ENCODE measurements at places on chromosomes 1 and 21.

DNA sequence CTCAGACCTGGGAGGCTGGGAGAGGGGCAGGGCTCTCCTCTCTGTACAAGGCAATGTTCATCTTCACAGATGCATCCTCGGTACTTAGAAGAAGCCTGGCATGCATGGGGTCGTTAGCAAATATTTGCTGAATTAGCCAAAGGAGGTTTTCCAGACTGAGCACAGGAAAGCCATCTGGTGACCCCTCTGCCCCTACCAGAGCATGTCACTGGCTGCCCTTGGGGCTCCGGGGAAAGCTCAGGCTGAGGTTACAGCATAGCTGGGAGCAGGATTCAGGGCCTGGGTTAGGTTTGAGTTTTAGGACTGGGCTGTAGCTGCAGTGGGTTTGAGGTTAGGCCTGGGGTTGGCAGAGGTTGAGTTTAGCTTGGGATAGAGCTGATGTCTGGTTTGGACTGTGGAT lies 43.4 kb upstream of the ZBTB40 start:
- DNase-seq, result no peak

GRCh38 chr1:47313915-47314664 lies at the start of gene STIL:
Gene STIL, minus strand, starts transcription at chr1:47314147. Its CDS starts 3,828 bp downstream, at chr1:47310319.
- peak; percentile 95 for DNase-seq

- no peak for DNase-seq
Observed at GRCh38 chr1:229056046-229056445, 214.9 kb upstream of the RAB4A start.

DNA sequence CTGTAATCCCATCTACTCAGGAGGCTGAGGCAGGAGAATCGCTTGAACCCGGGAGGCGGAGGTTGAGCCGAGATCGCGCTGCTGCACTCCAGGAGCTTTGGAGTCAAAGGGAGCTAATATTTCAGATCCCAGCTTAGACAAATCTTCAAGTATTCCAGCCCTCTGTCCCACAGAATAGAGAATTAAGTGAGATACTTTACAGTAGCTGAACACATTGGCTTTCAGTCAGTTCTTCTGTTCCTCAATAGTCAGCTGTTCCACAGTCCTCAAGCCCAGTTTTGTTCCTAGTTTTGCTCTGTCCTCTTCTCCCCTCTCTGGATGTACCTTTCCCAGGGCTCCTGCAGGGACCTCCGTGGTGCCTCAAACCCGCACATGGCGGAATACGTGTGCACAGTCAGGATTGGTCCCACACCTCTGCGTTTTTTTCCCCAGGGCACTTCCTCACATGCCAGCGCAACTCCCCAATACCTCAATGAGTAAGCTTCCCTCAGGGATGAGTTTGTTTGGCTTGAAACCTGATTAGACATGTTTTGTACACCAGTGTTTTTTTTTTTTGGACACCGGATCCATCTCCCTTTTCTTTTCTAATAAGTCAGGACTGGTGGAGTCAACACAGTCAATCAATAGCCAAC lies 1.2 kb downstream of the MFN2 start:
- DNase-seq, result no peak

DNA sequence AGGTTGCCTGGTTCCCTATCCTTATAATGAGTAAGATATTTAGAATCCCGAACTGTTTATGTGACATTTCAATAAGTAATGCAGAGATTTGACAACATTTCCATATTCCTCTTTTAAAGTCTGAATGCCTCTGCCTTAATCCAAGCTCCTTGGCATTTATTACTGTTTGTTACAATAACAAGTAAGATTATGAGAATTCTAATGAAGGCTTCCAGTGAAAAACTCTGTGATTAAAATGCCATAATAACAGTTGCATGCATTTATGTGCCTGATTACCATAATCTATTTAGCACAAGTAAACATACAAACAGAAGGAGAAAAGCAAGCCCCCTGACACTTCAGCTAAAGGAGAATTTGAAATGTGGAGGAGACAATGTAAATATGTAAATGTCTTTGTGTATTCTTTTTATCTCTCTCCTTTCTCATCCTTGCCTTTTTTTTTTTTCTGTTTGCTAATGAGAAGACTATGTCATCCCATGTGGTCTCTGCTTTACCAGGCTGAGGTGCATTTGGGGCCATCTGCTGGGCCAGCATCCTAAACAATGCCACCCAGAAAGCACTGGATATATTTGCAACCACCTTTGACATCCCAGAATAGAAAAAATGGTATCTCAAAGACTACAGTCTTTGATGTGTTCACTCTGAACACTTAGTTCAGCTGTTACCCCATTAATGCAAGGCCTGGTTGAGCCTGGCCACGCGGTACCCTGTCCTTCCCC lies 17.2 kb upstream of the OLIG2 start:
- no peak for DNase-seq

DNA sequence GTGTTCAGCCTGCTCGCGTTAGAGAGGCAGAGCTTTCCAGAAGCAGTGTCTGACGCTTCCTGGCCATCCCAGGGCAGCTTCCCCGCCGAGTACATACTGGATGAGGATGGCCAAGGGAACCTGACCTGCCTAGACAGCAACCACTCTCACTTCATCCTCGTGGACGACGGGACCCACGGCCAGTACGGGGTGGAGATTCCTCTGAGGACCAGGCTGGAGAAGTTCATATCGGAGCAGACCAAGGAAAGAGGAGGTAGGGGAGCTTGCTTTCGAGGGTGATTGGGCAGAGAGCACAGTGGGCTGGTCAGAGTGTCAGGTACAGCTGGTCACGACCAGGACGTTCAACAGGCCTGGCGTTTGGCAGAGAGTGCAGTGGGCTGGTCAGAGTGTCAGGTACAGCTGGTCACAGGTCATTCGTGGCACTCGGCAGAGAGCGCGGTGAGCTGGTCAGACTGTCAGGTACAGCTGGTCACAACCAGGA lies 22.4 kb downstream of the TRPM2 start:
- no peak for DNase-seq

DNA sequence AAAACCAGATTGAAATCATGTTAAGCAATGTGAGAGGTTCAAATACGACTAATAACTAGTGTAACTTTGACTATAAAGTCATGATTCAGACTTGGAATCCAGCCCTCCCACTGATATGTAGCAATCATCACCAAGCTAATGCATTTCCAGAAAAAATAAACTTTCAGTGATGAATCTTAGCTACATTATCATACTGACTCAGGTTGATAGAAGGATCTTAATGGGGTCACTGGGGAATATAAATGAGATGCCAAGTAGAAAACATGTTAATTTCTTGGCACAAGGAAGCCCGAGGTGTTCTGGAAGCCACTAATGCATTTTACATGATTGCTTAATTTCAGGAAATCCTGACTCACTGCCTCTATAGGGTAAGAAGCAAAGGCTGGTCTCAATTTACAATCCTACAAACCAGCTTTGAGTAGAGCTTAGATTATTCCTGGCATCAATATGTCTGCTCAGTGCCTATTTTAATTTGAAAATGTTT lies 67.7 kb downstream of the SELENOF start:
- no peak for DNase-seq

GRCh38 chr21:42796327-42797062 lies 82.8 kb downstream of the WDR4 start:
- no peak for DNase-seq

DNA sequence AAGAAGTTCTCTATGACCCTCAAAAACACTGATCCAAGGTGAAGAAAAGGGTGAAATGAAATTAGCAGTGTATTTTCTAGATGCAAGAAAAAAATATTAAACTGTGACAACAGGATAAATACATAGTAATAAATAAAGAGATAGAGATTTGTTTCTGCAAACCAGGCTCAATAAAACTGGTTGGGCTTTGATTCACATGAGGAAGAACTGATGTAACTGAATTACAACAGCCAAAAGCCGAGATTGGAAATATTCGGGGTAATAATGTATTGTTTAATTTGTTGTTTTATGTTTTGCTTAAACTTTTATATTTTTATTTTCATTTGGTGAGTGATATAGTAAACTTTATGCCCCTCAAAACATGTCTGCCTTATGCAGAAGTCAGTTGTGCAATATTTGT lies 285.0 kb downstream of the BRINP3 start:
- no peak for DNase-seq

- no peak for DNase-seq
Observed at GRCh38 chr1:229001467-229002011, 266.3 kb downstream of the RHOU start.

Data from GM18507 (cell line).